ENCODE measurements at places on chromosomes 7 and 10.

DNA sequence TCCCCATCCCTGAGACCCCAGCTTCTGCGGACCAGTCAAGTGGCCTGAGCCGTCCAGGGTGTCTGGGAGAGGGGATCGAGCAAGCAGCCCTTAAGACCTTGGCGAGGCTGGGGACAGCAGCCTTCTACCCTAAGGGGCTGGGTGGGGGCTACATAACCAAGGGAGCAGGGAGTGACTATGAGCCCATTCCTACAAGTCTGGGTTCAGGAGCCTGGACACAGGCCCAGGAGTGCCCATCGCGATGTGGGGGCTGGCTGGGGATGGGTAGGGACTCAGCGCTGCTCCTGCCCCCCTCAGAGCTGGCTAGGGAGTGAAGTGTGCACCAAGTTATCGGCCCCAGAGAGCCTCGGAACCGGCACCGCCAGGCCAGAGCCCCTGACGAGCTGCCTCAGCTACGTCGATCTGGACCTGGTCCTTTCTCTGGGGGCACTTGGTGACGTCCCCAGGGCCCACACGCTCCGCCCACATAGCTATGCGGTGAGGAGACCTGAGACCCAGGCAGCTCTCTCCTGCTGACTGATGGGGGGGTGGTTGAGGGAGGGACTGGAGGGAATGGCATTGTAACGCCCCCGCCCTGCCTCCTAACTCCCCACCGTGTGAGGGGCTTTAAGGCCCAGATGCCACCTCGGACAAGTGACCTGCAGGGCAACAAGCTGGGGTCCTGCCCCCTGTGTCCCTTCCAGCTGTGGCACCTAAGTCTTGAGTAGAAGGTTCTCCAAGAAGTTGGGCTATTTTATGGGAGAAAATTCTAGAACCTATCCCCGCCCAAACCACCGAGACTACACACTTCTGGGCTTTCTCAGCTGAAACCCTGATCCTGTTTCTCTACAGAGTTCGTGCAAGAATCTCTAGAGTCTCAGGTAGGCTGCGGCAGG lies 2.5 kb downstream of the SAP25 start:
- no peak for DNase-seq

GRCh38 chr7:42527004-42527403 lies 290.0 kb upstream of the GLI3 start:
- DNase-seq, result no peak

DNA sequence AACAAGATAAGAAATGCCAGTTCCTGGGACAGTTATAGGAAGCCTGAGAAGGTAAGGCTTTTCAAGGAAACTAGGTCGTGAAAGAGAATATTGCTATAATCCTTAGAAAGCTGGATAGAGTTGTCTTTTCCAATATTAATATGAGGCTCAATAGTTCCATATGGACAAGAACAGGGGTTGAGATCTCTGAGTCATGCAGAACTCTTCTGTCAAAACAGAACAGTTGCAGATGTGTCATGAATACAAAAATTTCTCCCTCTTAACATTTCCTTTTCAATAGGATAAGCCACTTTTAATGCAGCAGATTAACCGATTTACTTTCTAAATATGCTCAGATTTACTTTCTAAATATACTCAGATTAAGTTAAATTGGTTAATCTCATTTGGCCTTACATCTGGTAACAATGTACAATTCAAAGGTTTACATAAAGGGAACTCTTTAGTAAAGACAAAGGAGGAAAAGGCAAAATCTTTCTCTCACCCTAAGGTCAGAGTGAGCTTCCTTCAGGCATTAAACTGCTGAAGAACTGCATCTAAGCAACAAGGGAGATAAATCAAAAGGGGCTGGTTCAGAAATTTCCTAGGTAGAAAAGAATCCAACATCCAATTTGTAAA lies 104.7 kb upstream of the PCDH15 start:
- no peak for DNase-seq

GRCh38 chr7:148527717-148528168 lies 62.8 kb upstream of the C7orf33 start:
- peak; percentile 94 for DNase-seq

DNA sequence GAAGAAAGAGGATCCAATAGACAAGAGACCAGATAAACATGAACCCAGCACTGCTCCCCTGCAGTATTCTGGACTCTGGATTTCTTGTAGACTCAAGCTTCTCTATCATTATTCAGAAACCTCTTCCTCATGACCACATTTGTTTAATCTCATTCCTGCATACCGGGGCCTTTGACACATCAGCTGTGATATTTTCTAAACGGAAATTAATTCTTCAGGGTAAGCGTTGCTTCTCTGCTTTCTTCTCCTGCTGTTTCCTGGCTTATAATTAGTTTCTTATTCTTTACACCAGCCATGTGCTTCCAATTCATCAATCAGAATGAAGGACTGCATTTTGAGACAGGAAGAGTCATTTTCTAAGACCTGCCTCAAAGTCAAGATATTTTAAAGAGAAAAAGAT lies 54.2 kb upstream of the TARP start:
- no peak for DNase-seq

- no peak for DNase-seq
Measured at GRCh38 chr7:35374858-35375257, 121.0 kb upstream of the TBX20 start.

- no peak for DNase-seq
Measured at GRCh38 chr7:35491233-35491632, 203.7 kb downstream of the HERPUD2 start.

GRCh38 chr7:12706900-12707536 lies 19.6 kb downstream of the ARL4A start:
- DNase-seq, result no peak

- no peak for DNase-seq
Measured at GRCh38 chr10:76769582-76769981, 868.0 kb downstream of the KCNMA1 start.

All from T47D (cell line).